ENCODE measurements at places on chromosomes 5 and 9.

DNA sequence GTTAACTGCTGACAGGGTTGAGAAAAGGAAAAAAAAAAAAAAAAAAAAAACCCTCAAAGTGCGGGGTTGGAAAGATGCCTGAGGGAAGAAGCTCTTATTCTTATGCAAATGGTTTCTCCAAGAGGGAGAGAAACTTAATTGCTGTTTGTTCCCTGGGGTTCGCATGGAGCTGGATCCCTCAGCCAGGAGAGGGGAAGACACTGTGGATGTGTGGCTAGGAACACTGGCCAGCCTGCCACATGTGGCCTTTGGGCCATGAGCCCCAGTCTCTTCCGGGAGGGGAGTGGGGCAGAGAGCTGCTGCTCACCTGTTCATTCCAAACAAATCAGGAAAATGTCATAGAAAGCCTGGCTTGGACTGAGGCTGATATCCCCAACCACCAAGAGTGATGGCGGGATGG, 9.4 kb upstream of the SCGB3A2 start:
- no peak for DNase-seq

DNA sequence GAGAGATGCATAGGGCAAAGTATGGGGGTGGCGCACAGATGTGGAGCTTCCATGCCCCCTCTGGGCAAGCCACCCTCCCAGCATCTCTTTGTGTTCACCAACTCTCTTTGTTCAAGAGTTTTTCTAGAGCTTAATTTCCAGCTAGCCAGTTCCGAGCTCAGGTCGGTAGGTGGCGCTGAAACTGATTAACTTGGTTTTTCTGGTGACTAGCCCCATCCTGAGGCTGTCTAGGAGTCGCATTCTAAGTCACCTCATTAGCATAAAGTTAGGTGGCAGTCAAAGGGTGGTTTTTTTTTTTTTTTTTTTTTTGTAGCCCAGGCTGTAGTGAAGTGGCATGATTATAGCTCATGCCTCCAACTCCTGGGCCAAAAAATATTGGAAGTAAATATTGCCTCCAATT, 476.4 kb downstream of the KDM4C start:
- DNase-seq = no peak

GRCh38 chr5:1671351-1671750, 128.3 kb downstream of the MRPL36 start:
- DNase-seq = no peak

- no peak for DNase-seq
Measured at GRCh38 chr5:139212486-139212885, 14.3 kb upstream of the SIL1 start.

GRCh38 chr9:108434036-108434435, 421.8 kb downstream of the ACTL7B start:
- no peak for DNase-seq

- DNase-seq = no peak
Measured at GRCh38 chr5:1658665-1659064, 134.9 kb upstream of the LPCAT1 start.

DNA sequence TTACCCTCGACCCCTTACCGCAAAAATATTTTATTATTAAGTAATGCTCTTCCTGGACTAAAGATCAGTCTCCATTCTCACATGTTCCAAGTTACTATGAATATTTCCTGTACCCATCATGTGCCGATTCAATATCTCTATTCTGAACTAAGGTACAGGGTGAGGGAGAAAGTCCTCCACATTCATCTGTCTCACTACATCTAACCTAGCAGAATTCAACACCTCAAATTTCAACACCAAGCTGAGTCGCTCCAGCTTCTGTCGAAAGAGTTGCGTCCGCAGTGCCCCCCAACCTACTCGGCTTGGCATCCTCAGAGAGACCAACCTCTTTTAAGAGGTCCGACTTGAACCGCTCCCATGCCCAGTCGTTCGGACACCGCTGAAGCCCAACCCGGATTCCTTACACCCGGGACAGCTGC, 1.0 kb downstream of the CERT1 start:
- DNase-seq = no peak

DNA sequence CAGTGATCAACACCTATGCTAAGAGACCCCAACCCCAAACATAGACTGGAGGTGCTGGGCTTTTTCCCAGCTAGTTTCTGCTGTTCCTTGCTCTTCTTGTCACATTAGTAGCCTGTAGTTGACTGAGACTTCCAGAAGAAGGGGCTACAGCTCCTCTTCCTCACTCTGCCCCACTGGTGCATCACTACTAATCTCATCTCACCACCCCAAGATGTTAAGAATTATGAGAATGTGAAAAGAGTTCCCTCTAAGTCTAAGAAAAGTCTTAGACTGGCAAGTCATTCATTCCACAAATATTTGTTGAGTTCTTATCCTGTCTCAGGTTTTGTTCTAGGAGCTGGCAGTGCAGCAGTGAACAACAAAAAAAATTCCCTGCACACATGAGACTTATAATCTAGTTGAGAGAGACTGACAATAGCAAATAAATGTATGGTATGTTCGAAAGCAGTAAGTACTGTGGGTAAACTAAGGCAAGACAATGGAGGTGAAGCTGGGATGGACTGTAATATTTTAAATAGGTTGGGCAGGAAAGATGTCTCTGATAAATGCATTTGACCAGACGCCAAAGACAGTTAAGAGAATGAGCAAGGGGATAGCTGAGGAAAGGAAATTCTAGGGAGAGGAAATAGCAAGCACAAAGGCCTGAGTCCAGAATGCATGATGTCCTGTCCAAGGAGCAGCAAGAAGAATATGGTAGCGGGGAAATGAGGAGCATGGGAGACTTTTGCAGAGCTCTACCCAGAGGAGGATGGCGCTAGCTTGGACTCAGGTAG, 92.3 kb downstream of the PTCD2 start:
- no peak for DNase-seq

DNA sequence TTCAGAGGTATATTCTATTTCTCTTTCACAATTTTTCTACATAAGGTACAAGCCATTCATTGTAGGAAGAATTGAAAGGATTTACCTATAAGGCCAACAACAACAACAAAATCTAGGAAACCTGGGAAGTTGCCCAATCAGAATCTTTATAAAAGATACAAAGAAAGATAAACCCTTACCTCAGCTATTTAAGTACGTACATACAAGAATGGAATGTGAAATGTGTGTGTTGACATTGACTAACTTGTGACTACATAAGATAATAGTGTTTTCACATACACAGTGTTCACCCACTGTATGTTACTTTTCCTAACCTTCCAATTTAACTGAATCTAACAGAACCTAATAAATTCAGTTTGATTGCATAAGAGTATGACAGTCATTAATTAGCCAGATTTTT, 154.1 kb downstream of the ADAMTS6 start:
- DNase-seq = no peak

DNA sequence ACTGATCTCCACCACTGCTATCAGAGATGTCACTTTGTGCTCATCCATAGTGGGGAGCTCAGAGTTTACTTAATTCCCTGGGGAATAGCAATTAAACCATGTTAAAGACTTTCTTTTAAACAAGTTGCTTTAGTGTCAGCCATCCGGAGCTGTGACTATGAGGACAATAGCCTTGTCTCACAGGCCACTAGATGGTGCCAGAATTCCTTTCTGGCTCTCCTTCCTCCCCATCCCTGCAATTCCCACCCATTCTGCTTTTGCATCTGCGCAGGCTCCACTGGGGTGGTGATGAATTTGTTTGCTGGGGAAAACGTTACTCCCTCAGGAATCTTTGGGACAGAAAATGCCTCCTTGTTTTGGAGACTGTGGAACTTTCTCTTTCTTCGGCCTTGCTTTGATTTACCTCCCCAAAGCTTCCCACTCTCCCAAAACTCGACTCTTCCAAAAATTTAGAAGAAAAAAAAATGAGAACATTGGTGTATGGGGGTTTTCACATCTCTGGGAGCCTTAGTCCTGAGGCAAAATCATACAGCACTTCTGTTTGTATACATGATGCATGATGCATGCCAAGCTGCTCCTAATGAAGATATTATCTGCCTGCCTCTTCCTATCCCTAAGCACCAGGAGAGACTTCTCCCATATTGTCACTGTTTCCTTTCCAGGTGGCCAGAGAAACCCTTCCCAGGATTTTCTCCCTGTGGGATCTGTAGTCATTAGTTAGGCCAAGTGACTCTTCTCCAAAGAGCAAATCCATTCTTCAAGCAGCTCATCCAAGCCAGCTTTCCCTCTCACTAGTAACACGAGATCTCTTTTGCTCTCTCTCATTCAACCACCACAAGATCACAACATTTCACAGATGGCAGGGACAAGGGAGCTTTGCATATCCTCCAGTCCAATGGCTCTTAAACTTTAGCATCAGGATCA, 466.1 kb downstream of the TLR4 start:
- no peak for DNase-seq

DNA sequence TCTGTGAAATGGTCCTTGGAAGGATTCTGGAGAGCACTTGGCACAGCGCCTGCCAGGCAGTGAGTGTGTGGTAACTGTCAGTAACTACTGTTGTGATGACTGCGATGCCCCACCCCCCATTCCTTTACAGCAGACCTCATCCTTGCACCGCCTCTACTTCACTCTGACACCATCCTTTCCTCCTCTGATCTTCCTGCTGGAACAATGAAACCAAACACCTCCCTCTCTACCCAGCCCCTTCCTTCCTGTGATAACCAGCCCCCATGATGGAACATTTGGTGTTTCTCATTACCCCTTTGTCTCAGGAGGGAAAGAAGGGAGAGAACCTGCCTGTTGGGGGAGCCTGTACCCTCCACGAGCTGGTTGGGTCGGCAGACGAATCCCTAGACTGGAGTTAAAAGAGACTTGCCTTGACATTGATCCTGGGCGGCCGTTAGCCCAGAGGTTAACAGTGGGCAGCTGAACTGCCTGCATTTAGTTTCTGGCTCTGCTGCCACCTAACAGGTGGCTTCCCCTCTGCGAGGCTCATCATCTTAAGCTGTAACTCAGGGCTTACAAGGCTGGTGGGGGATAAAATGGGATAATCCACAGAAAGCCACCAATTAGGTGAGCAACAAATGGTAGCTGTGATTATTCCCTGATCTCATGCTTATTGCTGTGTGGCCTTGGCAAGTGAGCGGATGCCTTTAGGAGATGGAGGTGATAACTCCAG, 34.2 kb upstream of the GRPEL2 start:
- no peak for DNase-seq

- DNase-seq = no peak
Measured at GRCh38 chr9:136482046-136482792, 621 bp downstream of the SEC16A start.

DNA sequence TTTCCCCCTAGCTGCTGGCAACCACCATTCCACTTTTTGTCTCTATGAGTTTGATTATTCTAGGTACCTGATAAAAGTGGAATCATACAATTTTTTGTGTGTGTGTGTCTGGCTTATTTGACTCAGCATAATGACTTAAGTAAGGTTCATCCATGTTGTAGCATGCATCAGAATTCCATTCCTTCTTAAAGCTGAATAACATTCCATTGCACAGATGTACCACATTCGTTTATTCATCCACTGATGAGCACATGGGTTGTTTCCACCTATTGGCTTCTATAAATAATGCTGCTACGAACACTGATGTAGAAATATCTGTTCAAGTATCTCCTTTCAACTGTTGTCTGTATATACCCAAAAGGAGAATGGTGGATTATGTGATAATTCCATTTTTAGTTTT, 33.7 kb downstream of the AP3B1 start:
- DNase-seq = no peak

GRCh38 chr5:172428224-172429166, 25.8 kb downstream of the SH3PXD2B start:
- no peak for DNase-seq

DNA sequence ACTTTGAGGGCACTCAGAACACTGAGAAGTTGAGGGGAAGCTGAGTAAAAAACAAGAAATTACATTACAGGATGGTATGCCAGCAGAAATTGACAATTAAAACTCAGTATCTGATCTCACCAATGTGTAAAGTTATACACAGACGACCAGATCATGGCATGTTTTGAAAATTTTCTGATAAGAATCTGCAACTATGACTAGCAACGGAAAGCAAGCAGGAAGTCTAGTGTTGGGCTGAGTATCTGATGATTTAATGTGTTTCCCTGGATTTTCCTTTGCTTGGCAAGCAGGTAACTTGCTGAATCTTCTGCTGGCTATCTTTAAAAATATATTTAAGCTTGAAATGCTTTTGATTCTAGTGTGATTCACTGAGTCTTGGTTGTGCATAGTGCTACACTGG, 5.2 kb upstream of the GCNT4 start:
- no peak for DNase-seq

DNA sequence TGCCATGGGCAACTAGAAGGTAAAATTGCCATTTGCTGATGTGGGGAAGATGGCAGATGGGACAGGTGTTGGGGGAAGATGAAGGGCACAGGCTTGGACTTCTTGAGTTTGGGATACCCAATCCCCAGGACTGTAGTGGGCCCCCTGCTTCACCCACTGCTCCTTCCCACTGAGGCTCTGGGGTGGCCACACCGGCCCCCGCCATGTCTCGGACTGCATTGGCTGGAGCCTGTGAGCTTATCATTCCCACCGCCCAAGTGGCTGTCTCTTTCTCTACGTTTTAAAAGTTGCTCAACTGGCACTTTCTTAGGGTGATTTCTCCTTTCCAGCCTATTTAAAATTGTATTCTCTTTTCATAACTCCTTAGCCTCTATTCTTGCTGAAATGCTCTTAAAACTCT, 730.0 kb upstream of the ADAMTS16 start:
- DNase-seq = no peak

GRCh38 chr9:132411091-132411508, 1.1 kb downstream of the CFAP77 start:
- DNase-seq = peak; percentile 65

GRCh38 chr5:119318256-119318894, 37.4 kb upstream of the TNFAIP8 start:
- DNase-seq = no peak

DNA sequence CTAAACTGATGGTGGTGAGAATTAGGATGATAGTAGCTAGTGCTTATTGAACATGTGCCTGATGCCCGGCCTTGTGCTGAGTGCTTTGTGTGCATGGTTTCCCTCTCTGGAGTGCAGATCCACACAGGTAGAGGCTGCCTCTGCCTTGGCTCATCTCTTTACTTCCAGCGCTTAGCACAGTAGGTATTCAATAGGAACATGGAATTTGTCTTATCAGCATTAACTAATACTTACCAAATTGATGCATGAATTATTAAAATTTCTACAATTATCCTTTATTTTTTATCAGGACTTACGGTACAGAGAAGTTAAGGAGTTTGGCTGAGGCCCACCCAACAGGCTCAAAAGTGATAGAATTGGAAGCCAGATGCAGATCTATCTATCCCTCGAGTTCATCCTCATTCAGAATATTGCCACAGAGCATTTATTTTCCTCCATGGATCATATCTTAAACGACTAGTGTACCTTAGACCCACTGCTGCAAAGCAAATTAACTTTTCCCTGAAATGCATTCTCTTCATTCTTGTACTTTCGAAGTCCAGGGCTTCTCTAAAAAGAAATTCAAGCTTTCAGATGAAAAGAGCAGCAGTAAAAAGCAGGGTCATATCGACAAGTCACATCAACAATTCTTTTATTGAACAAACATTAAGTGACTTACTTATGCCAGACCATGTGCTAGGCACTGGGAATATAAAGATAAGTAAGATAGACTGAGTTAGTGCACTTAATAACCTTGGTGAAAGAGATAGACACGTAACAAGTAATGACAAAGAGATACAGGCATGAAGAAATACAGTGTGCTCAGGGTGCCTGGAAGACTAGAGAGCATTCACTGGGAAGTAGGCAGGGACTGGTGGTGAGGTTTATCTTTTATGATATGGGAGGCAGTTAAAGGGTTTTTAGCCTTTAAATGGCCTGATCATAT, 290.0 kb downstream of the ARRDC3 start:
- DNase-seq = no peak
